Chondrocyte (in vitro differentiated cells): ENCODE measurements at places on chromosomes 1 and 21. TPM values are rescaled to one million over a fixed set of nuclear protein-coding genes. Genes with fewer than 3 reads are reported as not detected.

GRCh38 chr1:184023171-184023570 is 14.4 kb downstream of the COLGALT2 start:
- DNase-seq = no peak

DNA sequence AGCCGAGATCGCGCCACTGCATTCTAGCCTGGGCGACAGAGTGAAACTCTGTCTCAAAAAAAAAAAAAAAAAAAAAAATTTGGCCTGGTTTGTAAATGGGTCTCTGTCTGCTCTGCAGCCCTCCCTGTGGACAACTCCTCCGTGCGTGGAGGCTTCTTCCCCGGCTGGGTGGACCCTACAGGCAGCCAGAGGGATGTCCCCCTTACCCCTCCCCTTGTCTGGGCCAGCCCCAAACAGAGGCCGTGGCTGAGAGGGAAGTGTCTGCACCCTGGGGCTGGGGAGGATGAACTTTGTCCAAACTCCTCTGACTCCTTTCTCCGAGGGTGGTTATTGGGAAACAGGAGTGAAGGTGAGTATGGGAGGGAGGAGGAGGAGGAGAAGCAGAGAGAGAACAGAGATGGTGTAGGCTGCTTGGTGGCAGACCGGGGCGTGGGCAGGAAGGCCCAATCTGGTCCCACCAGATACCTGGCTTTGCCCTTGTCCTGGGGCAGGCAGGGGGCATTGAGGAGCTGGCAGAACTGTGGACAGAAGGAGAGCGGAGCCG is 61.3 kb downstream of the UBIAD1 start:
- no peak for DNase-seq

- DNase-seq = no peak
Measured at GRCh38 chr1:168396940-168397684, 116.4 kb downstream of the TBX19 start.

DNA sequence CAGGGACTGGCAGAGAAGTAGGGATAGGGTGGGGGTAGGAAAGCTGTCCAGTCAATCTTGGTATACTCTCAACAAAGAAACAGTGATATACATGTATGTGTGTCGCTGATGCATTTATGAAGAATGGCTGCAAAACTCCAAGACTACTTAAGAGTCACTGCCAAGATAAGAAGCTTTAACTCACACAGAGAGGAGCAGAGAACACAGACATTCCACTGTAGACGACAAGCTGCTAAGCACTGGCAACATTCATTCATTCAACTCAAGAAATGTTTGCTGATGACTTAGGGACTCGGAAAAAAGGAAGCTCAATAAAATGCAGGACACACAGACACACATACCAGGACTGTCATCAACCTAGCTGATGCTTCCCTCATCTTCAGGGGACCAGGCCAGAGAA is 5.5 kb downstream of the CTNNBIP1 start:
- DNase-seq = no peak

The AZIN2 gene
- 3.5 to 12.4 TPM (median 5.8 TPM) in 3 replicates for total RNA-seq

The TMEM35B gene
- 16.2 to 19.1 TPM (median 17.7 TPM) in 3 replicates for total RNA-seq
